Dorsolateral prefrontal cortex (tissue), 122 donors: ENCODE measurements at places on chromosomes 12 and 14.

- no peak for DNase-seq
Measured at GRCh38 chr14:105944632-105945610, 418.5 kb downstream of the TMEM121 start.

DNA sequence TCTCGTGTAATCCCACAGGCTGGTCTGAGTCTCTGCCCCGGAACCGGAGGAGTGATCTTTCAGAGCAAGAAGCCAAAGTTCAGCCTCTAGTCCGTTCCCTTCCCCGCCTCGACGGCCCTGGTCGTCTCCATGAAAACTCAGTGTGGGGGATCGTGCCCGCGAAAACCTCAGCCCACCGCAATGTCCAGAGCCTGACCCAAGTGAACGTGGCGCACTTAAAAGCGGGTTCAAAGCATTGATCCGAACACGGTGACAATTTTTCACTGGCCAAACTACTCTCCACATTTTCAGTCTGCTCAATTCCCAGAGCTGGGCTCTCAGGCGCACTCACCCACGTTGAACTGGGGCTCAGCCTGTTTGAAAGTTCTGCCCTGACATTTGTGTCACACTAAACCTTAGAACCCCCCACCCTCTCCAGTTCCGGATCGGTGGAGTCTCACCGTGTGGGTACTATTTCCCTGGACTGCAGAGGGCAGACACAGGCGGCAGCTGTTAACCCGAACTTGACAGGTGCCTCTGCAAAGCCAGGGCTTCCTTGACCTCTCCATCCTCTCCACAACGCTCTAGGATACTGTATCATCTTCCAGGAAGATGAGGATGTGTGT lies 886 bp upstream of the PRICKLE1 start:
- no peak for DNase-seq

GRCh38 chr14:23043145-23043544 lies 1.1 kb downstream of the PSMB11 start:
- no peak for DNase-seq

DNA sequence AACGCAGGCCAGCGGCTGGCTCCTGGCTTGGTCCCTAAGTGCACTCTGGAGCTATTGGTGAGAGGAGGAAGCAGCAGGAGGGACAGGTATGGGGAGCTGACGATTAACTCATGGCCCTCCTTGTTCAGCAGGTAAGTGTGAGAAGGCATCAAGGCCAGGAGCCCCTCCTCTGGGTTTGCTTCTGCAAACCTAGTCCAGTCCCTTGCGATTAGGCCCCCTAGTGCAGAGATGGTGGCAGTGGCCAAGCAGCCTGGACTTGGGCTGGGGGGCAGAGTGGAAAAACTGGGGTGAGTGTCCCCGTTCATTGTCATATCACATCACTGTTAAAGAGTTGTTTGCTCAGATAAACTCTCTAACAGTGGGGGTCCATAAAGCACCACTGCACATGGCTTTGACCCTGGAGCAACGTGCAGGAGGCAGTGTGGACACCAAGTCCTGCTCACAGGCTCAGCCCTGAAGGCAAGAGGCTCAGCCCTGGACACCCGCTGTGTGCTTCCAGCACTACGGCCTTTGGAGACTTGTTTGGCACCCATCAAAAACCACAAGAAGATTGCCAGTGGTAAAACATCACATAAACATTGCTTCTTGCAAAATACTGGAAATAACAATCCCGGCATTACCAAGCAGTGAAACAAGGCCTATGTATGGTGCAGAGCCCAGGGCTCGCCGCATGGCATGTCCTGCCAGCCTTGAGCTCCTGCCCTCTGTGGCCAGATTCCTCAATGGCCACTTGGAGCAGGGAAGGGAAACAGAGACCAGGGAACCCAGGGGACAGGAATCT lies 184.3 kb upstream of the RTL1 start:
- DNase-seq: no peak

DNA sequence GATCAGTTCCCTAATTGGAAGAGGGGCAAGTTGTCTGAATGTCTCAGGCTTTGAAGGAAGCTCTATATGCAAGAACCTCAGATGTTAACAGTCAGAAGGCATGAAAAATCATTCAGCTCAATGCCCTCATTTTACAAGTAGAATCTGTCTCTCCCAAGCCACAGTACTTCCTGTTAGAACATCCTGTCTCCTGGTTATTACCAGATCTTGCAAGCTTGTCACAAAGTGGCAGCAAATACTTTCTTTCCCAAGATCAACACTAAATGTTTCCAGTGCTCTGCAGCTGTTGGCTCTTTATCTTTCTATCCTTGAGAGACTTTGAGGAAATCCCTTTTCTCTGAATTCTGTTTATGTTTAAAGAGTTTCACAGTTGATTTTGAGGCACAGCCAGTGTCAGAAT lies 235.5 kb downstream of the AKAP6 start:
- DNase-seq: no peak

GRCh38 chr12:103771466-103771865 lies 69.6 kb downstream of the NT5DC3 start:
- peak; percentile 13 for DNase-seq
